GM20000 (cell line): ENCODE measurements at places on chromosomes 7 and 10.

GRCh38 chr7:7292608-7293007, 110.3 kb downstream of the C1GALT1 start:
- no peak for DNase-seq

- DNase-seq = no peak
These were observed 93.8 kb downstream of the ZRANB1 start for GRCh38 chr10:125035588-125036295.

GRCh38 chr10:3217301-3217700, 44.7 kb upstream of the PITRM1 start:
- no peak for DNase-seq

- no peak for DNase-seq
These were observed 82.0 kb downstream of the TMEM168 start for GRCh38 chr7:112708236-112708635.

- no peak for DNase-seq
These were observed 17.6 kb downstream of the BCCIP start for GRCh38 chr10:125840955-125841354.

- DNase-seq = no peak
These were observed 654 bp downstream of the ALKBH4 start for GRCh38 chr7:102463841-102464576.

DNA sequence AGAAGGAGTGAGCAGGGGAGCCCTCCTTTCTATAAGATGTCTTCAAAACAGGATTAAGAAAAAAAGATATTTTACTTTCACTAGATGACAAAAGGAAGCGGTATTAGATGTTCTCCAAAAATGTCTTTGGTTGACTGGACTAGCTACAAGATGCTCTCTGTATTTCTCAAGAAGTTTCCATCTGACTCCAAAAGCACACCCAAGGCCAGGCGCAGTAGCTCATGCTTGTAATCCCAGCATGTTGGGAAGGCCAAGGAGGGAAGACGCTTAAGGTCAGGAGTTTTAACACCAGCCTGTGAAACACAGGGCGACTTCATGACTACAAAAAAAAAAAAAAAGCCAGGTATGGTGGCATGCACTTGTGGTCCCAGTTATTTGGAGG, 84.5 kb downstream of the PIP4K2A start:
- no peak for DNase-seq

GRCh38 chr7:17176371-17177032, 122.0 kb upstream of the AHR start:
- DNase-seq = no peak

- DNase-seq = no peak
These were observed 118.0 kb upstream of the PCLO start for GRCh38 chr7:83280671-83281070.

- no peak for DNase-seq
These were observed 21.3 kb downstream of the TBC1D12 start for GRCh38 chr10:94423627-94424026.

- DNase-seq = no peak
These were observed 223.1 kb upstream of the INHBA start for GRCh38 chr7:41925946-41926345.

DNA sequence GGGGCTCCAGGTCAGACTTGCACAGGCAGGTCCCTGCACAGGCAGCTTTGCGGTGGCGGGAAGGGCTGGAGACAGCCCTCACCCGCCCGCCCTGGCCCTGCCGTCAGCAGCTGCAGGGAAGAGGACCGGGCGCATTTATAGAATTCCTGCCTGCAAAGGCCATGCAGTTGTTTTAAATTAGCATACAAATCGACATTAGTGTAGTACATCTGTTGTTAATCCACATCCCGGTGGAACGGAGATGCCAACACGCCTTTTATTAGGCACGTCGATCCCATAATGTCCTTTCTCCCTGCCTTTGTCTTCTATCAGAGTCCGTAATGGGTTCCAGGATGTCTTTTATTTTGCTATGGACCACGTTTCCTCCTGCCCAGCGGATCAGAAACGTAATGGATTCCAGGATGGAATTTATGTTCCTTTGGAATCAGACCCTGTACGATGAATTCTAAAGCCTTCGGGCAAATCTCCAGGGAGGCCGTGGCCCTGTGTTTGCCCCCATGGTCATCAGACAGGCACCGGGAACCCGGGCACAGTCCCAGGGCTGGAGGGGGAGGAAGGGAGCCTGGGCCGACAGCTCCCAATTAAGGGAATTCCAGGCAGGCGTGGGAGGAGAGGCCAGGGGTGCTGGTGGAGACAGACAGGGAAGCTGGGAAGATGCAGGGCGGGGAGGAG, 123.9 kb downstream of the COL26A1 start:
- DNase-seq = no peak
